ENCODE measurements at places on chromosomes 5 and 9.

DNA sequence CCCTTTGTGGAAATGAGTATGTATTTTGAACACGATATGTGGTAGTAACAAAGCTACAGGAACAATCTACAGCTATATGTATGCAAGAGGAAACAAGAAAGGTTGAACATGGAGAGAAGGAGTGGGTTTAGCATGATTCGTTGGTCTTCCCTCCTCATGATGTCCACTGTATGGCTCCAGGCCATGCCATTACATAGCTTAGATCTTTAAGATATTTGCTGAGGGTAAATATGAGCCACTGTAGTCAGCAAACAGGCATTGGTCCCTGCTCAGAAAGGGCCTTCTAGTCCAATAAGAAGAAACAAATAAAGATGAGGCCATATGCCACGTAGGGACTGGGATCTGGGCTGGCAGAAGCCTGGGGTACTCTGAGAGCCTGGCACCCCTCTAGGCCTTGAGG is 543.2 kb upstream of the SGCD start:
- no peak for DNase-seq

DNA sequence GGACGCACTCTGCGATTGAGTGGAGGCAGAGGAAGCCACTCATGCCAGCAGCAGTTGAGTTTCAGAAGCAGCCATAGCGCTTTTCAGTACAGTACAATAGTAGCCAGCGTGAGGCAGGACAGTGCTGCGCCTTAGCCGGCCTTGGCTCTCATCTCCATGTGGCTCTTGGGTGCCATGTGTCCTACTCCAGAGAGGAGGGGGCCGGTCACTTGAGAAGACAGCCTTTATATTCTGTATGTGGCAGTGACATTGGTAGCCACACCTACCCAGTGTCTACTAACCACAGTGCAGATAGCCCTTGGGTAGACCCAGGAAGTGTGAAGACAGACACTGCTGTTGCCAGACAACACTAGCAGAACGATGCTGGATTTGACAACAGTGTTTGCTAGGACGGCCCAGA is 42.3 kb downstream of the FAM78A start:
- no peak for DNase-seq

DNA sequence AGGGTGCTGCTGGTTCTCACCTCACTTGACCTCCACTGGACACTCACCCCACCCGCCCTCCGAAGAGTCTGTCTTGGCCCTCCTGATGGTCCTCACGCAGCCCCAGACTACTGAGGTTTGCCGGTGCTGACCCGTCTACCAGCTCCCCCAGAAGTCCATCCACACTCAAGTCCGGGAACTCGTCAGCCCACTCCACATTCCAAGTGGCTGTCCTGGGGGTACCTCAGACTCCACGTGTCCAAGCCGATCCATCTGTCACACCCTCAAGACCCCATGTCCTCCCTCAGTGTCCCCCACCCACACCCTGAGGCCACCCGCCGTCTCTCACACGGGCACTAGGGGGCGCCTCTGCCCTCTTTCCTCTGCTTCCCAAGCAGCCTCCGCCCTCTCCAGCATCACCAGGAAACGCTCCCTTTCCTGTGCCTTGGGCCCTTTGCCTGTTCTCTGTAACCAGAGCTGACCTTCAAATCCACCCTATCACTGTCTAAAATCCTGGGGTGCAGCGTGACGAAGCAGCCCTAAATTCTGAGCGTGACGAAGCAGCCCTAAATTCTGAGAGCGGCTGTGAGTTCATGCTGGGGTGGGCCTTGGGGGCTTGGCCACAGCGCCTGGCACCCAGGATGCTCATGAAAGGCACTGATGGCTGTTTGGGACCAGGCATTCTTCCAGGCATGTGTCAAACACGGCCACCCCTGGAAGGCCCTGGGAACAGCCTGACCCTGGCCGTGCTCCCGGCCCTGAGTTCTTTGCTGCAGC is 95.7 kb downstream of the KCNT1 start:
- peak; percentile 77 for DNase-seq

DNA sequence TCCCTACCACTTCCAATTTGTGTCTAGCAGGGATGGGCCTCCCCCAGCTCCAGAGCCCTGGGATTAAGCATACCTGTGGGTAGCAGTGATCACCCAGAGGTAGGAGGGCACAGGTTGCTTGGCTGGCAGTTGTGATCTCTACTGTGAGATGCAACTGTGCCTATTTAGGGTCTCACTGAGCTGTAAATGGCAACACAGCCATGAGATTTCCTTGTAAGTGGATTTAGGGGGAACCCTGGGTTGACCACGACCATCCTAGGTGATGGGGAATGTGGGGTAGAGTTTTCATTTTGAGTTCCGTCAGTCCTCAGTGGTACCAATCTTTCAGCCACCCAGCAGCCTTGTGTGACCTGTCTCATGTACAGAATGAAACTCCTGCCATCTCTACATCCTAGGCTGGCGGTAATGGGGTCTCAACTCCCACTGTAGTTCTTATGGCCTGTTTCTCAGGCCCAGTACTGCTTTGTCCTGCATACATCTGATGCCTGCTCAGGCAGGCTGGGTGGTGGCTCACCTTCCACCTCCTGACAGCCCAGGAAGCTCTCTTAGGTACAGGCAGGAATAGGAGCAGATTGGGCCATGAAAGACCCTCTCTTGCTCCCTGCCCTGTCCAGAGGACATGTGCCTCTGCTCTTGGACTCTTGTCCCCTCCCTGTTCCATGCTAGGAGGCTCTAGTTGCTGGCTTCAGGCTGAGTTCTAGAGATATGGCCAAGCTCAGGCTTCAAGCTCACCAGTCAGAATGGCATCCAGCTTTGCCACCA is 8.1 kb downstream of the HNRNPAB start:
- no peak for DNase-seq

DNA sequence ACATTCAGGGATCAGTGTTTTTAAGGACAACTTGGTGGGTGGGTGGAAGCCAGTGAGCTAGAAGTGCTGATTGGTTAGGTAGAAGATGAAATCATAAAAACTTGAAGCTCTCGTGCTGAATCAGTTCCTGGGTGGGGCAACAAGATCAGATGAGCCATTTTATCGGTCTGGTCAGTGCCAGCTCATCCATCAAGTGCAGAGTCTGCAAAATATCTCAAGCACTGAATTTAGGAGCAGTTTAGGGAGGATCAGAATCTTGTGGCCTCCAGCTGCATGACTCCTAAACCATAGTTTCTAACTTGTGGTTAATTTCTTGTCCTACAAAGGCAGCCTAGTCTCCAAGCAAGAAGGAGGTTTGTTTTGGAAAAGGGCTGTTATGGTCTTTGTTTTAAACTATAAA is 166.4 kb downstream of the FAM170A start:
- no peak for DNase-seq

GRCh38 chr9:110807956-110808598 is 139.5 kb downstream of the MUSK start:
- no peak for DNase-seq

DNA sequence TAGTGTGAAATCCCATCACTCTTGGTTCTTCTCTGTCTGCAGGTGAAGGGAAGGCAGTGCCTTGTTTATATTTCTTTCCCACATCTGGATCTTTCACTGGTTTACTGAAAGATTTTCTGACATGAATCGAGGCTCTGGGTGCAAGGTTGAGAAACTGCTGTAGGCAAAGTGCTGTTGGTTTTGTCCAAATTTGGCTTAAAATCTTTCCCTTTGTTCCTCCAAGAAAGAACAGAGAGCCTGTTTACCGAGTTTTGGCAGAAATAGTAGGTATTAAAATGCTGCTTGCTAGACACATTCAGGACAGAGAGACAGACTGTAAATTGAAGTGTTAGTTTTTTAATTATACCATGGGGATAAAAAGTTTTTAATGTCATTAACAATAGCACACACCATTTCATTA is 21.5 kb downstream of the SKP2 start:
- no peak for DNase-seq
